ENCODE measurements at places on chromosomes 2 and 18.

DNA sequence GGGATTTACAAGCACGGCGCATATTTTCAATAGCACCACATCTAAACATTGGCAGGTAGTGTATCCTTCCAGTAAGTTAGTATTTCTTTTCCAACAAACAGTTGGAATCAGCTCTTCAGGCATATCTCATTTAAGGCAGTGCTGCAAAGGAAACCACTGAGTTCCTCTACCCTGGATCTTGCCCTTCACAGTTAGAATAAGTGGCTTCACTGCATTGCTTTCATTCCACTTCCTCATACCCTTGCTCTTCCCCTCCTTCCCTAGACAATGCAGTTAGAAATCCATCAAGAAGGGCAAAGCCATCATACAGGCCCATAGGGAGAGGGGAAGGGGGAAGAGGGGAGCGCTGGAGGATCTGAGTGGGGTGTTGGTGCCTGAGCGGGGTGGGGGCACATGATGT, 173.7 kb downstream of the FBXO15 start:
- DNase-seq: no peak

DNA sequence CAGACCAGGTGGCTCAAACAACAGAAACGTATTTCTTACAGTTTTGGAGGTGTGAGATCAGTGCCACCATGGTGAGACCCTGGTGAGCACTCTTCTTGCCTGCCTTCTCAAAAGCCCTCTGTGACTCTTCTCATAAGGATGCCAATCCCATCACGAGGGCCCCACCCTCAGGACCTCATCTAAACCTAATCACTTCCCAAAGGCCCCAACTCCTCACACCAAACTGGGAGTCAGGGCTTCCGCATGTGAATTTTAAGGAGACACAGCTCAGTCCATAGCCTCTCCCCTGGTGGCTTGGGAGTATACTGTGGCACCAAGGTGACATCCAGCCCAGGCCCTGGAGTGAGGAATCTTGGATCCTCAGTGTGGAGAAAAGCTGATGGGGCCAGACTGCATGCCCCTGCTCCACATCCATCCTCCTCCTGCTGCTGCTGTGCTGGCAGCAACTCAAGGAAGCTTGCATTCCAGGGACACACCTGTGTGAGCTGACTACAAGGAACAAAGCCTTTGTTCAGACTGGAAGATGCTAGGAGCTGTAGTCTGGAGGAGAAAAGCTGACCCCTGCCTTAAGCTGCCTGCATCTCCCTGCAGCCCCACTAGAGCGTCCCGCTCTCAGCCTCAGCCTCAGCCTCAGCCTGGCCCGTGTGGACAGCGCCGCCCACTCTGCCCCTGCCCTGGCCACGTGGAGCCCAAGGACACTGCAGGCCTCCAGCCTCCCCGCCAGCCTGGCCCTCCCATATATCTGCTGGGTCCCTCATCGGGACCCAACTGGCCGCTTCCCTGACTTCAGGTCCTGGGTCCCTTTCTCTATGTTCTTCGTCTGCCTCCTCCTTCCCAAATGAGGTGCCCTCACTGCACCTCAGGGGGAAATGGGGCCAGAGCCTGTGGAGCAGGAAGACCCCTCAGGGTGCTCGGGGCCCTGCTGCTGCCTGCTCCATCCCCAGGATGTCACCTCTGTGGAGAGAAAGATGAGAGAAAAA, 87.8 kb upstream of the RAB6C start:
- DNase-seq: no peak

DNA sequence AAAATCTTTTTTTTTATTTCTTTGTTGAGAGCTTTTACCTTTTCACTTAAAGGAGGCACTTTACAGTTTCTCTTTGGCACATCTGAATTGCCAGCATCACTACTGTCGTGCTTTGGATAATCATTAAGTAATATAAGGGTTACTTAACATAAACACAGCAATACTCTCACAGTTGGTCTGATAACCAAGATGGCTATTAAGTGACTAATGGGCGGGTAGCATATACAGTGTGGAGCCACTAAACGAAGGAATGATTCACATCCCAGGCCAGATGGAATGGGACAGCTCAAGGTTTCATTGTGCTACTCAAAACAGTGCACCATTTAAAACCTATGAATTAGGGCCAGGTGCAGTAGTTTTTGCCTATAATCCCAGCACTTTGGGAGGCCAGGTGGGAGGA, 28.1 kb downstream of the USP37 start:
- no peak for DNase-seq

- no peak for DNase-seq
Measured at GRCh38 chr18:1304392-1304992, 399.8 kb downstream of the ADCYAP1 start.

- DNase-seq: no peak
Measured at GRCh38 chr2:9408641-9409151, 14.6 kb downstream of the ITGB1BP1 start.

DNA sequence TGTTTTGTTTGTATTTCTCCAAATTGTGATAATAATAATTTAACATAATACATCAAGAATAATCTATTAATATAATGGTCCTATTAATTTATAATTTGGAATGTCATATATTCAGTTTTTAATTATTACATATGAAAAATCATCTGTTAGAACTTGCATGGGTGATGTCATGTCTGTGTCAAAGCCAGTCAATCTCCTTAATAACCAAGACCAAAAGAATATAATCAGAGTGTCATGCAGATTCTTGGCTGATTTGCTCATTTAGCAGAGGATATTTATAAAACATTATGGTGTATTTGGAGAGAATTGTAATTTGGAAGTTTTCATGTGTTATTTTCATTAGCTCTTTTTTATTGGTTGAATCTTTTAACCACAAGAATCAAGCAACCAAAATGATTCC, 96.4 kb downstream of the PIK3C3 start:
- no peak for DNase-seq

GRCh38 chr18:1544016-1544415, 639.3 kb downstream of the ADCYAP1 start:
- no peak for DNase-seq

- no peak for DNase-seq
Measured at GRCh38 chr2:173448938-173449471, 94.3 kb downstream of the CDCA7 start.

DNA sequence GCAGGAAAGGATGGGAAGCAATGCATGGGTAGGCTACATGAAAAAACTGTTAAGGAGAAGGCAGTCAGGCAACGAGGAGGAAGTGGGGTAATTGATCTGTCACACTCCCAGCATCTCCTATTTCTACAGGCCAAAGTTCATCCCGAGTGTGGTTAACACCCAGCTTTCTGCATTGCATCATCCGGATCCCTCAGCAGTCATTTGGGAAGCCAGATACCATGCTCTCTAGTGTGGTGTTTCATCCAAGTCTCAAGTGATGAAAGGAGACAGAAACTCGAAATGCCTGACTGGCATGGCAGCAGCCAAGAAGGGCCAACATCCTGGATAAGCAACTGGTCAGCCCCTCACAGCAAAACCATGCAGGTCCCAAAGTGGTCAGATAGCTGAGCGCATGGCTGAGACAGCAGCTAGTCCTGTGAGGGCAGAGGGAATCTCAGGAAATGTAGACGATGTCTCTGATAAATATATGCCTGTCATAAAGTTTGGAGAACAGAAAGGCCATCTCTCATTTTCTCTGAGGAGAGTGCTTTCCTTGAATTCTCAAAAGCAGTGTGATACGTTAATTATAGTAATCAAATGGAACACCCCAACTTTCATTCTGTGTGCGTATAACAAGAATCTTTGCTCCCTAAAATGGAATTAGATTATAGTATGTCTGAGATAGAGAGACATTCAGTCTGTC, 24.8 kb upstream of the HNRNPA3 start:
- no peak for DNase-seq

DNA sequence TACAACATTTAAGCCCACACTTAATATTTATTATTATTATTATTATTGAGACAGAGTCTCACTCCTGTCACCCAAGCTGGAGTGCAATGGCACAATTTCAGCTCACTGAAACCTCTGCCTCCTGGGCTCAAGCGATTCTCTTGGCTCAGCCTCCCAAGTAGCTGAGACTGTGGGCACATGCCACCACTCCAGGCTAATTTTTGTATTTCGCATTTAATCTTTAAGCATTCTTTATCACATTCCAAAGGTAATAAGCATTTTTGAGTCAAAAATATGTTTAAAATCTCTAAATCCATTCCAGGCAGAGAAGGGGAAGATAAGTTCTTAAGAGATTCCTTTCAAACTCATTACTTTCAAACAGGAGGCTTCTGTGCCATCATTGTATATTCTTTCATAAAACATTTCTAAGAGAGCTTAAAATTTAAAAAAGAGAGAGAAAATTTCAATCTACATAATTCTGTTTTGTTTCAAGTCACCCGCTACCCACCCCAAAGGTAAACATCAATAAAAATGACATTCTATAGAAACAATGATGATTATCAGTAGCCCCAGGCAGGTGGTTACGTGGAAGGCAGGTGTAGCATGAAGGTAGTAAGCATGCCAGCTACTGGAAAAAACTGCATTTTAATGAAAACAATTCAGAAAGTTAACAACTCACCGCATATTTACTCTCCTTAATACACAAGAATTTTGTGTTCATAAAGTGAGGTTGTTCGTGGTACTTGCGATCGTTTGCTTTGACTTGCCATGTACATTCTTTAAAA, 84.4 kb upstream of the NARS1 start:
- no peak for DNase-seq

DNA sequence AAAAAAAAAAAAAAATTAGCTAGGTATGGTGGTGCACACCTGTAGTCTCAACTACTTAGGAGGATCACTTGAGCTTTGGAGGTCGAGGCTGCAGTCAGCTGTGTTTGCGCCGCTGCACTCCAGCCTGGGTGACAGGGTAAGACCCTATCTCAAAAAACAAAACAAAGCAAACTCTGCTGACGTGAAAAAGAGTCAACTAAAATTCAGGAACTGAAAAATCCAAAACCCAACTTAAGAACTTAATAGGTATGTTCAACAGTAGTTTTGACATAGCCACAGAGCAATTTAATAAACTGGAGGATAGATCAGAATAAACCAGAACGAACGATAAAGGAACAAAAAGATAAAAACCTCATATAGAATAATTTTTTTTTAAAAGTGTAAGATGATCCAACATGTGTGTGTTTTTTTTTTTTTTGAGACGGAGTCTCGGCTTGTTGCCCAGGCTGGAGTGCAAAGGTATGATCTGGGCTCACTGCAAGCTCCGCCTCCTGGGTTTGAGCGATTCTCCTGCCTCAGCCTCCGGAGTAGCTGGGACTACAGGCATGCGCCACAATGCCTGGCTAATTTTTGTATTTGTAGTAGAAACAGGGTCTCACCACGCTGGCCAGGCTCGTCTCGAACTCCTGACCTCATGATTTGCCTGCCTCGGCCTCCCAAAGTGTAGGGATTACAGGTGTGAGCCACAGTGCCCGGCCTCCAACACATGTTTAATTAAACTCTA, 4.3 kb upstream of the ZNF236 start:
- DNase-seq: no peak

GRCh38 chr2:3777966-3778365, 74.6 kb downstream of the DCDC2C start:
- no peak for DNase-seq

DNA sequence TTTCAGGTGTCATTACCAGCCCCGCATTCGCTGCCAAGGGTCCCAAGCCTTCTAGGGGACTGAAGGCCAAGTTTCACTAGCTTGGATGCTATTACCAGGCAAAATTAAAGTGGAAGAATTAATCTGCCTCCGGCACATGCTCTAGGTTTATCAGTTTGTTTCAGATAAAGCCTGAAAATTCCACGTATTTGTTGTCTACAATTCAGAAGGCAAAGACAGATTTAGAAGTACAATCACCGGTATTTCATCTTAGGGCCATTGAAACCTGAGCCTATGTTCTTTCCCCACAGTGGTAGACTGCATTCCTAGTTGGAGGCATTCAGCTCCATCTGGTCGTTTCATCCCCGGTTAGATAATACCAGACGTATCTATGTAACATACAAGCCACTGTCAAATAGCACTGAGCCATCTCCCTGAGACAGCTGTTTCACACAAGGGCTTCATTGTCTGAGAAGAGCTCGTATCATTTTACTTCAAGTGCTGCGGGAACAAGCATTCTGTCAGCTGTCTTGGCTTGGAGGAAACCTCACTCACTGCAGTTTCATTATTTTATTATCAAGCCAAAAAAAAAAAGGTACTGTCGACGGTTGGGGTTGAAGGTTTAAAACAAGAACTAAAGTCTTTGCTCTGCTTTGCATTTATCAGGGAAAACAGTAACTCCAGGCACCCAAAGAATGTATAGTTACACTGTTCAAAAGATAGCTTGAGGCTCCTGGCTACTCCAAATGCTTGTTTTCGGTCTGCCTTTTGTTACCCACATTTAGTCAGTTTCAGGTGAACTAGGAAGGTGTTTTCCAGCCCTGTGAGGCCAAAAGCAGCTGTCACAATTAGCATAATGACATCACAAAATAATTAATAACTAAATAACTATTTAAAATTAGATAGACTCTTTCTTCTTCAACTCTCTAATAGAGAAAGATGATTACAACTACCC, 76.7 kb downstream of the TGIF1 start:
- no peak for DNase-seq

GRCh38 chr18:35497027-35497369, 762 bp downstream of the INO80C start:
- DNase-seq: no peak

DNA sequence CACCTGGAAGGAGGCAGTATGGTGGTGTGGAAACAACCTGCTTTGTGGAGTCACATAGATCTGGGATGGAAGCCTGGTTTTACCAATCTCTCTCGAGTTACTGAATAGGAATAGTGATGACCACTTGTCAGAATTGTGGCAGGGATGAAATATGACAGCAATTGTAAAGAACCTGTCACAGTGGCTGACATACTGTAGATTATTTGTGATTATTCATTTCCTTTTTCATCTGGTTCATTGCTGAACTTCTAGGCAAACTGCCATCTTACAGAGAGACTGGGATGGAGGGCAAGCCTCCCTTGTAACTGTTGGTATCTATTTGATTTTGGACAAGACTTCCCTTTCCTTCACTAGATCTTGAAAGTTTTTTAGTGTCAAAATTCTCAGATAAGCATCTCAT, 42.0 kb downstream of the FMNL2 start:
- DNase-seq: no peak

DNA sequence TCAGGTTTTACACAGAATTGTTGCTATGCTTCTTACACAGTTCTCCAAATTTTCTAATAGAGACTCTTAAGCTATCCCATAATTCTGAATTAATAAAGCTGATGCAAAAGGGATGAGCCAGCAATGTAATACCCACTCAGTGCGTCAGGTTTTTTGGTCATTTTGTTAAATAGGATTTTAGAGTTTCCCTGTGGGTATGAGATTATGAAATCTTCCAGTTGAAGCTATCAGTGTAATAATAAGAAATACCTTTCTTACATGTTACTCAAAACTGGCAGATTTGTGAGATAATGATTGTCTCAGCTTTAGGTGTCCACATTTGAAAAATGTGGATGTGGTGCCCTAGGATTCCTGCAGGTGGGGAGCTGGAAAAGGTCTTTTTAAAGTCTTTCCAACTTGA, 44.5 kb downstream of the SOCS6 start:
- no peak for DNase-seq
